ENCODE measurements at places on chromosomes 16 and 17.

DNA sequence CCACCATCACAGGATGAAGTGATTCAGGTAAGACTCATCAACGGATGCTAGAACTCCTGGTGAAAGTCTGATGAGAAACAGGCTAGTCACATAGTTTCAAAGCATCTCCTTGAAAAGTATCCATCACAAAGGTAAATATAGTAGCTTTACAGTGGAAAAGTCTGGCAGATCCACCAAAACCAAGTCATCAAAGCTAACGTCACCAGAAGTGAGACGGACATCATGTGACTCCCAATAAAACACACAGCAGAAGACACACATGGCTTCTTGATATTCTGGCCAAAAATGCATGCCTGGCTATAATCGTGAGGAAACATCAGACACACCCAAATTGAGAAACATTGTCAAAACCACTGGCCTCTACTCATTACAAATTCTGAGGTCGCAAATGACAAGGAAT, 17.9 kb upstream of the TRPV3 start:
- no peak for DNase-seq

- DNase-seq: no peak
Observed at GRCh38 chr16:2828876-2829430, 1.1 kb upstream of the ZG16B start.

- DNase-seq: no peak
Observed at GRCh38 chr17:55706808-55707773, 15.6 kb downstream of the TMEM100 start.

DNA sequence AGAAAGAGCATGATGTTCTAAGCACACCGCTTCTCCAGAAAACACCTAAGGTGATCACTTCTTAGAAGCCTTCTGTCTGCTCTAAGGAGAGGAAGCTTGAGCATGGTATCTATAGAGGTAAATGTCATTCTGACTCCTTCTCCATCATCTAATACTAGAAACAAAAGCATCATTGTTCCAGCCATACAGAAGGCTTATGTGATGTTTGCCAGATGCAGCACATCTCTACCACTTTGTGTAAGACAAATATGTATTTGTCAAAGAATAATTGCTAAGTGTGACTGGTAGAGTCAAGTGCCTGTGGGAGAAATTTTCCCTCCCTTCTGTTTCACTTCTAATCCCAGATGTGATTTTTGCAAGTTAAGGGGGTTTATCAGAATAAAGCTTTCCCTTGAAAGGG, 217.1 kb downstream of the HS3ST3A1 start:
- DNase-seq: no peak

GRCh38 chr17:82019690-82020571, 2.7 kb downstream of the CENPX start:
- no peak for DNase-seq

DNA sequence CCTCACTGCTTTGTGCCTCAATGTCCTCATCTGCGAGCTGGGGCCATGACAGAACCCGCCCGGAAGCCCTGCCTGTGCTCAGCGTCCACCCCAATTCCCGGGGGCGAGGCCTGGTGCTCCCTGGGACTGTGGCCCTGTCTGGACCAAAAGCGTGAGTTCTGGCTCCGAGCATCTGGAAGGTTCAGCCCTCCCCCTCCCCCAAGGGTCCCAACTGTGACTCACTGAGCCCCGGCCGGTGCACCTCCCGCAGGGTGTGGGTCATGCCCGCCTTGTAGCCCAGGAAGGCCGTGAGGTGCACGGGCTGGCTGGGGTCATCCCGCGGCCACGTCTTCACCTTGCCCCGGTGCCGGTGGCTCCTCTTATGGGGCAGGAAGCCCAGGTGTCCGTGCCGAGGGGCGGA, 755 bp downstream of the RPL3L start:
- no peak for DNase-seq

DNA sequence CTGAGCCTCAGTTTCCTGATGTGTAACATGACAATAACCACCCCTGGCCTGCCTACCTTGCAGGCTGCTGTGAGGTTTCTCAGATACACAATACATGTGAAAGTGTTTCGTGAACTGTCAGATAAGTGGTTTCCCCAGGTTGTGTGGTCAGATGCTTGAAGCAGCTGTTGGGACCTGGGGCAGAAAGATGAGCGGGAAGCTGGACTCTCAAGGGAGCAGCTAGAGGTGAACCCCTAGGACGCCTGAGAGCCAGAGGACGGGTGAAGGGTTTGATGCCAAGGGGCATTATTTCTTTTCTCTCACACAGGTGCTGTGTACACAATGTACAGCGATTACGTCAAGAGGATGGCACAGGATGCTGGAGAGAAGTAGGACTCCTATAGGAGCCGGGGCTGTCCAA, 2.3 kb downstream of the HIGD1B start:
- no peak for DNase-seq

GRCh38 chr17:12584727-12585126, 81.0 kb upstream of the MYOCD start:
- DNase-seq: no peak

GRCh38 chr16:11140098-11140375, 116.0 kb downstream of the SOCS1 start:
- DNase-seq: no peak

DNA sequence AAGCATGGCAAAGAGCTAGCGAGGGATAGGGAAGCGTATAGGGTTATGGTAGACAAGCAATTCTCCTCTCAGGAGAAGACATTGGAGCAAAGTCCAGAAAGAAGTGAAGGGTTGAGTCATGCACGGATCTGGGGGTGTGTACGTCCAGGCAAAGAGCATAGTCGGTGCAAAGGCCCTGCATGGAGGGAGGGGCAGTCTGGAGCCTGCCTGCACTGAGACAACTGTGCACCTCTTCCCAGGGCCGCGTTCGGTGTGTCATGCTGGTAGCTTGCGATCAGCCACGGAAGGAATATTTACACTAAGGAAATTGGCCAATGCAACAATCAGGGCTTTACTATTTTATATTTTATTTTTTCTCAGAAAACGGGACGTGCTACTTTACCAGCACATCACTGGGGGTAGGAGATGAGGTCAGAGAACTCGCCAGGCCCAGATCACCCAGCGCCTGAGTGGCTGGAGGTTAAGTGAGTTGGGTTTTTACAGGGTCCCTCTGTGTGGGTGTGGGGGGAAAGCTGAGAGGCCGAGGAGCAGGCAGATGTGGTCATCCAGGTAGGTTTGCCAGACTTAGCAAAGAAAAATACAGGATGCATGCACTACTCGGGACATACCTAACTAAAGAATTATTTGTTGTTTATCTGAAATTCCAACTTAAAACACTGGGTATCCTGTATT, 6.7 kb upstream of the B9D1 start:
- DNase-seq: no peak

- DNase-seq: no peak
Observed at GRCh38 chr16:11298143-11298900, 17.2 kb upstream of the PRM1 start.

GRCh38 chr16:14007450-14007849, 63.7 kb upstream of the MRTFB start:
- DNase-seq: no peak

DNA sequence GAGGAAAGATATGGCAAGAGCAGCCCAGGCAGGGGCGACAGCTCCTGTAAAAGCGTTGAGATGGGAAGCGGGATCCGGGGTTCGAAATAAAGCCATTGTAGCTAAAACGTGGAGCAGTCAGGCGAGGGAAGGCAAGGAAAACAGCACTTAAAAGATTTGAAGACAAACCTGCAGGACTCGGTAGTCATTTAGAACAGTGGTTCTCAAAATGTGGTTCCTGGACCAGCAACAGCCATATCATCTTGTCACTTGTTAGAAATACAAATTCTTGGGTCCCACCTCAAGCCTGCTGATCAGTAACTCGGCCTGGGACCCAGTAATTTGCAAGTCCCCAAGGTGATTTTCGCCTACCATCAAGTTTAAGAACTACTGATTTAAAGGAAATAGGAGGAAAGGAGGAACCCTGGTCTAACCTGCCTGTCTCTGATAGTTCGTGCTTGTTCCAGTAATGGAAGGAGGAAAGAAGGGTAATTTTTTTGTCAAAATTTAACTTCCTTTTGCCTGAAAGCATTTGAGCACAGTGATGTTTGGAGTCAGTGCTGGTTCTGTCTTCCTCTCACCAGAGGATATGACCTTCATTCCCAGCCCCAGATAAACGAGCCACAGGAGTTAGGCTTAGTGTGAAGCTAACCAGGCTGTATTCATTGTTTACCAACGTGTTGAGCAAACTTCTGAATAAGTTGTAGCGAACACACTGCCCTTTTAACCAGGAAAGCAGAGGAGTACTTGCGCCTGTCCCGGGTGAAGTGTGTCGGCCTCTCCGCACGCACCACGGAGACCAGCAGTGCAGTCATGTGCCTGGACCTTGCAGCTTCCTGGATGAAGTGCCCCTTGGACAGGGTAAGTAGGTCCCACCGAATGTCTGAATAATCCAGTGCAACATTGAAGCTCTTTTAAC, 1.1 kb downstream of the ORC6 start:
- DNase-seq: no peak

GRCh38 chr17:62660629-62661118, 33.2 kb downstream of the MRC2 start:
- DNase-seq: no peak

GRCh38 chr17:36880268-36880905, 56.9 kb upstream of the LHX1 start:
- no peak for DNase-seq

- peak; percentile 3 for DNase-seq
Observed at GRCh38 chr17:13931800-13932460, 137.4 kb upstream of the COX10 start.

GRCh38 chr16:88464447-88465318, 11.6 kb downstream of the ZFPM1 start:
- DNase-seq: no peak

GRCh38 chr16:56764835-56765234, 34.9 kb downstream of the NUP93 start:
- no peak for DNase-seq

DNA sequence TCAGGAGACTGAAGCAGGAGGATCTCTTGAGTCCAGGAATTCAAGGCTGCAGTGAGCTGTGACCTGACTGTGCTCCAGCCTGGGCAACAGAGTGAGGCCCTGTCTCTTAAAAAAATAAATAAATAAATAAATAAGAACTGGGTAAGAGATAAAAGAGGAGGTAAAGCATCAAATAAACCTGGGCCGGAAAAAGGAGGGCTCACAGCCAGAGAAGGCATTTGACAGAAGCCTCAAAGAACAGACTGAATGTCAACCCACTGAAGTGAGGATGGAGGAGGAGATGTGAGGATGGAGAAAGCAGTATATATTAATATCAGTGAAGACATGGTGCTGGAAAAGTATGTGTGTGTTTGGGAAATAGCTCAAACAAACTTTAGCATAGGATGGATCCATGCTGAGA, 6.1 kb downstream of the NOG start:
- DNase-seq: no peak

- DNase-seq: no peak
Observed at GRCh38 chr17:74334393-74335039, 8.5 kb downstream of the KIF19 start.

- DNase-seq: no peak
Observed at GRCh38 chr17:5783269-5783668, 199.0 kb upstream of the NLRP1 start.

GRCh38 chr16:29694384-29695195, 15.6 kb downstream of the QPRT start:
- no peak for DNase-seq

DNA sequence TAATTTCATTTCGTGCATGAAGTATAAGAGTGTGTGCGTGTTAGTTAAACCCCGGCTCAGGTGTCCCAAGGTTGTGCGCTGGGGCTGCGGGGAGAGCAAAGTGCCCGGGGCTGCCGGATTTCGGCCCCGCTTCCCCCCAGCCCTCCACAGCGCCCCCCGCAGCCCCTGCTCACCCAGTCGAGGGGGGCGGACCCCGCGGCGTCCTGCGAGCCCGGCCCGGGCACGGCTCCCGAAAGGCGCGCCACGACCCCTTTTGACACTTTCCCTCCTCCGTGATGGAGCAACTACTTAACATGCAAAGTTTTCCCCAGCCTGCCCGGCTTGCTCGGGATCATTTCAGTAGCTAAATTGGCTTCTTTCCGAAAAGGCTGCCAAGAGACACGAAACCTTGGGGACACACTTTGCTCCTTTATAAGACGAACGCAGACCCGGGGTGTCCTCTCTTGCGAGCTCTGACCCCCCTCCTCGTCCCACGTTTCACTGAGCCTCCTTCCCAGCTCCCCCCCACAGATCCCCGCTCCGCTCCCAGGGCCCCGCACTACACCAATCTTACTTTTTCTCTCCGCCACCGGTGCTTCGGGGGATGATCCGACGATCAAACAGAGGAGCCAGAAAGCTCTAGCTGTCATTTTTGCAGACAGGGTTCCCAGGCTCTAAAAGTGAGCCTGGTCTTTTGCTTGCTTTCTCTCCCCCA, 552 bp downstream of the C17orf58 start:
- DNase-seq: no peak

DNA sequence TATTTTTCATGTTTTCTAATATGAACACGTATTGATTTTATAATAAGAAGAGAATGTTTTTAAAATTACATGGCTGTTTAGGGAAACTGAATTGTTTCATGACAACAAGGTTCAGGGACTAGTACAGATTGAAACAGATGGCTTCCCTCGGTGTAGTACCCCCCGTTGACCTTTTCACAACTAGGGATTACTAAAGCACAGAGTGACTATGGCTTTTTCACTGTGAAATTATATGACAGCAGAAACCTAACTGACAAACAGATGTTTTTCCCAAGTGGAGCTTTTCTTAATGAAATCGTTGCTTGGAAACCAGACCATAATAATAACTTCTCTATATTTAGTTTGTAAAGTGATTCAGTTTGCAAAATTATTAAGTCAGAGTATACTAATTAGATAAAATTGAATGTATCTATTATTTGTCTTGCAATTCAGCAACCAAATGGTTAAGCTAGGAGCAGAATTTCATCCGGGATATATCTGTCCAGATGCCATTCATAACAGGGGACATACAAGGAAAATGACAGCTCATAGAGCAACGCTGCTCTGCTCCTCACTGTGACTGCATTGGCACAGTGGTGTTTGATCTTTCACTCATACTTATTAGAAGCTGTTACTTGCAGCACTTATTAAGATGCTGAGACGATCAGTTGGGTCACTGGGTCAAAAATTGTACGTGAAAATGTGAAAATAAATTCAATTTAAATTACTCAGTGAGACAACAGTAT, 111.7 kb downstream of the TANGO6 start:
- DNase-seq: peak; percentile 89

- DNase-seq: peak; percentile 30
Observed at GRCh38 chr17:80850817-80851216, 140.8 kb upstream of the CHMP6 start.

DNA sequence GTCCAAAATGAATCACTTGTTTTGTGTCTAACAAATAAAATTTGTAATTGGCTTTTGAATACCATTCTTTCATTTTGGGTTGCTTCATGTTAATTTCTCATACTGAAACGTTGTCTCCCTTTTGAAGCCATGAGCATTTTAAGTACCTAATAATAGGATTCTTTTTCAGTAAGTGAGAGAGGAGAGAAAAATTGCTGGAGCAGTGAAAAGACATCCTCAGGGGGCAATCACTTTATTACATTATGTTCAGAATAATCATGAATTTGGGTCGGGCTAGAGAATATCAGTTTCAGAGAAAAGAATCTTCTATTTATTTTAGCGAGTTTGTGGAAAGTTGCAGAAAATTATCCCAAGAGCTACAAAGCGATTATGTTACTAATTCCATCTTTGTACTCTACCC, 96.8 kb downstream of the CNTNAP4 start:
- no peak for DNase-seq

GRCh38 chr17:47102914-47103313, 86.2 kb downstream of the CDC27 start:
- DNase-seq: no peak

All from NCI-H2171 (cell line).